Stimulated activated CD8-positive, alpha-beta memory T cell treated with anti-CD3 and anti-CD28 coated beads, Interleukin-2, amount 100 ng/mL, for 1 hour (primary cell): ENCODE measurements at places on chromosomes 7 and 10.

GRCh38 chr7:90923541-90923997 is 327.4 kb downstream of the CDK14 start:
- no peak for DNase-seq

DNA sequence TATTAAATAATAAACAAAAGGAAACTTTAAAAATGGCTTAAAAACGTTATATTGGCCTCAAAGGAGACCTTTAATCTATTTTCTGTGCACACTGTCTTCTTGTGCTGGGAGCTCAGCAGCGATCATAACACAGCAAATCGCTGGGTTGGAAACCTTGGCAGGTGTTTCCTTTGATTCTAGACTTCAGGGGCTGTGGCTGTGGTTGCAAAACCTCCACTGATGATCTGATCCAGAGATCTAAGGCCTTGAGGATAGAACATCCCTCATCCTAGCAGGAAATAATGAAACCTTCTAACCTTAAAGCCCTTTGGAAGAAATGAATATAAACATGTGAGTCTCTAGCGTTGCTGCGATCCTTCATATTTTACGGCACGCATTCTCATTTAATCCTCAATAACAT is 29.8 kb downstream of the CDHR3 start:
- no peak for DNase-seq

- DNase-seq, result no peak
These were observed 58.0 kb downstream of the LSMEM1 start for GRCh38 chr7:112538726-112539255.

- no peak for DNase-seq
These were observed 57.1 kb upstream of the CYP2C18 start for GRCh38 chr10:94626476-94626875.

DNA sequence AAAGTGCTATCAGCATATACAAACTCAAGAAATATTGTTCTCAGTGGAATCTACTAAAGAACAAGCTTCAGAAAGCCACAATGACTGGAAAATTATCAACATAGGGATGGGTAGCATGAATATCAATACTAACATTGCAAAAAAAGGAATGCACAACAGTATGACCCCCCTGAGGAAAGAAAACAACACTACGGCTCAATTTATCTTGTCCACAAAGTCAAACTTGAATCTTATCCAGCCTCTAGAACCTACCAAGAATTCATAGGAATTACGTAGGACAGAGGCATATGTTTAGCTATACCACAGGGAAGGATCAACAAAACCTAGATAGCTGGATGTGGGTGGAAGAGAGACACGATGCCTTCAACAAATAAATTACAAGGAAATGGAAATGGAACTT is 54.6 kb downstream of the AGMO start:
- DNase-seq, result no peak

GRCh38 chr7:88669913-88670312 is 89.6 kb upstream of the ZNF804B start:
- DNase-seq, result no peak

DNA sequence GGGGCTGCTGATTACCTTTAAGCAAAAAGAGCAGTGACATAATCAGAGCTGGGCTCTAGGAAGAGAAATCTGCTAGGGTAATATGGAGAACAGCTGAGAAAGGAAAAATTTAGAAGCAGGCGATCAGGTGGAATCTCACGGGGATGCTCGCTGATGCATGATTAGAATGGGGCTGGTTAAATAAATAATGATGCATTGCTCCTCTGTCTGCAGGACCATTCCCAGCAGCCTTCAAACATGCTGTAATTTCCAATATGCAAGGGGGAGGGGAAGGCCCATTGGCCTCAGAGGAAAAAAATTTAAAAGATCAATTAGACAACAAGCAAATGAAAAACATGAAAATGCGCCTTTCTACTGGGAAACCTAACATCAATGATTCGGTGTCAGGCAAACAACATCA is 65.6 kb upstream of the C10orf90 start:
- no peak for DNase-seq

GRCh38 chr10:60944058-60944909 is at the start of gene RHOBTB1:
Gene RHOBTB1, minus strand, starts transcription at chr10:60944185. Its CDS starts 32,643 bp downstream, at chr10:60911542.
- DNase-seq, result no peak

GRCh38 chr7:116145245-116145852 is 65.0 kb upstream of the TES start:
- no peak for DNase-seq

- no peak for DNase-seq
These were observed 139.3 kb upstream of the CDK13 start for GRCh38 chr7:39810710-39811109.

DNA sequence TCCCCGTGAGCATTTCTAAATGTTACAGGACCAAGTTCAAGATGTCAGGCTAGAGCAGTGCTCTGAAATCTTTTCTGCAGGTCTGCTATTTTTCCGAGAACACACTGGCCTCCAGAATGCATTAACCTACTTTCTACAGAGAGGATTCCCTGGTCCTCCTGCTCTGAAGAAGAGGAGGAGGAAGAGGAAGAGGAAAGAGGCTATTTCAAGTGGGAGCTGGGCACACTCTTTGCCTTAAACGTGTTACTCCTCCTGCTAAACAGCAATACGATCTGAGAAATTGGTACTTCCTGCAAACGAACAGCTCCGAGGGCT is 157.4 kb downstream of the FRMD4A start:
- no peak for DNase-seq

- no peak for DNase-seq
These were observed 1.8 kb upstream of the RSU1 start for GRCh38 chr10:16819026-16819425.

DNA sequence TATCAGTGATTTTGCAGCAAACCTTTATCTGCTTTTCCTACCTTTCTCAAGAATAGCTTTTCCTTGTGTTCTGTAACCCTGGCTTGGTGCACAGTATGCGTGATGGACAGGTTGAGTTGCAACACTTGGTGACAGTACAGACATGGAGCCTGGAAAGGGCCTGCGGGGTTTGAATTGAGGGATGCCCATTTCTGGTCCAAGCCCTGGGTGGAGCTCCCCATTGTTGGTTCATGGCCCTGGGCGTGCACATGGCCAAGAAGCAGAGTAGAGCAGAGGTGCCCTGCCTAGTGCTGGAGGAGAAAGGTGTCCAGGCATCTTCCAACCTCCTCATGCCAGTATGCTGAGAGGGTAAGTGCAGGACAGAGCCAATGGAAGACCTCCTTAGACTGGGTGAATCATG is 106.6 kb upstream of the MKLN1 start:
- no peak for DNase-seq

DNA sequence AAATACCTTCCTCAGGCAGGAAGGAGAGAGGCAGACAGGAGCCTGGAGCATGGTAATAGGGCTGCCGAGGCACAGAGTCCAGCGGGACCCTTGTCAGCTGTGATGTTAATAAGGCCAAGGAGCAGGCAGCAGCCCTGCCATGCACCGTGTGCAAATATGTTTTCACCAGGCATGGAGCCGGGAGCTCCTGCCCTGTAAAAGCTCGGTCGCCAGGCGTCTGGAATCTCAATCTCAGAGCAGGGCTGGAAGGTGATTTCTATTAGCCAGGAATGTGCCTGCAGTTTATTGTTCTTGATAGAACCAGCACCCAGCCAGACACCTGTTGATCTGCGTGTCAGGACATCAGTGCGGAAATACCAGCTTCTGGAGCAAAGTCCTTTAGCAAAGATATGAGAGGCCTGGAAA is 469.8 kb downstream of the GLRX3 start:
- no peak for DNase-seq

DNA sequence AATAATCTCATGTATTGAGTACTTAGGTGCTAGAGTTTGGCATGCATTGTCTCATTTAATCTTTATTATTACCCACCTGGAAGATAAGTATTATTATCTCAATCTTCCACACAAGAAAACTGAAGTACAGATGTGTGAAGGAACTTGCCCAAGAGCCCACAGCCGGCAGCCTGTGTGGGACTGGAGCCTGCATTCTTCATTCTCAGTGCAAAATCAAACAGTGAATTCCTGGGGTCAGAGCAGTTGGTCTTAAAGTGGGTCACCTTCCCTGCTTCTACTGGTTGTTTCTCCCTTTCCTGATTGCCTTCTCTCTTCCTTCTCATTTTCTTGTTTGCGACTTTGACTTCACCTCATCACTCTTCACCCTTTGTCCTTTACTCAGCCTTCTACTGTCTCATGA is 144.7 kb upstream of the LYZL1 start:
- DNase-seq, result no peak

DNA sequence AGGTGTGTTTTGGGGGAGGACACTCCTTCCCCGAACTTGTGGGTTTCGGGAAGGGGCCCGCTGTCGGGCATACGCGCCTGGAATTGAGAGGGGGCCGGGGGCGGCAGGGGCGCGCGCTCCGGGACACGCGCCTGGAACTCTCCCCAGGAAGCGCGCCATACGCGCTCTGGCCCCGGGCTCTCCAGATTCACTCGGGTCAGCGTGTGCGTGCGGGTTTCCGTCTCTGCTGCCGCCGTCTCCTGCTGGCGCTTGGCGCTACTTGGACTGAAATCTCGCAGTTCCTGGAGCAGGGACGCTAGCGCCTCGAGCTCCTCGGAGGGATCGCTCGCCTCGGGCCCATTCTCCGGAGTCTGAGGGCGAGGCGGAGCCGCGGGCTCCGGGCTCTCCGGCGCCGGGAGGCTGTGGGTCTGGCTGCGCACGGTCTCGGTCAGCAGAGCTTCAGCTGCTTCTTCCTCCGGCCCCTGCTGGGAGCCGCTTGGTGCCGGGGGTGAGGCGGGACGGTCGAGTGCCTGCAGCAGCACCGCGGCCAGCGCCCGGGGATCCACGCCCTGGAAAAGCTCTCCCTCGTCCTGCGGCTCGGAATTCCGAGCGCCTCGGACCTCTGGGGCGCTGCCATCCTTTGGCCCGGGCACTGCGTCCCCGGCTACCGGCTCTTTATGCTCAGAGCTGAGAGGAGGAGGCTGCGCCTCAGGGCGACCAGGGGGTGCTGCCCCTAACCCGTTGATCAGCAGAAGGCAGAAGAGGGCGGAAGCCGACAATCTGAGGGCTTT is 1.1 kb downstream of the VGF start:
- no peak for DNase-seq

DNA sequence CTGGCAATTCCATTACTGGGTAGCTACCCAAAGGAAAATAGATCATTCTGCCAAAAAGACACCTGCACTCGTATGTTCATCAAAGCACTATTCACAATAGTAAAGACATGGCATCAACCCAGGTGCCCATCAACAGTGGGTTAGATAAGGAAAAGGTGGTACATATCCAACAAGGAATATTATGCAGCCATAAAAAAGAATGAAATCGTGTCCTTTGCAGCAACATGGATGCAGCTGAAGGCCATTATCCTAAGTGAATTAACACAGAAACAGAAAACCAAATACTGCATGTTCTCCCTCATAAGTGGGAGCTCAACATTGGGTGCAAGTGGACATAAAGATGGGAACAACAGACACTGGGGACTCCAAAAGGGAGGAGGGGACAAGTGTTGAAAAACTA is 93.2 kb downstream of the HIP1 start:
- DNase-seq, result no peak

DNA sequence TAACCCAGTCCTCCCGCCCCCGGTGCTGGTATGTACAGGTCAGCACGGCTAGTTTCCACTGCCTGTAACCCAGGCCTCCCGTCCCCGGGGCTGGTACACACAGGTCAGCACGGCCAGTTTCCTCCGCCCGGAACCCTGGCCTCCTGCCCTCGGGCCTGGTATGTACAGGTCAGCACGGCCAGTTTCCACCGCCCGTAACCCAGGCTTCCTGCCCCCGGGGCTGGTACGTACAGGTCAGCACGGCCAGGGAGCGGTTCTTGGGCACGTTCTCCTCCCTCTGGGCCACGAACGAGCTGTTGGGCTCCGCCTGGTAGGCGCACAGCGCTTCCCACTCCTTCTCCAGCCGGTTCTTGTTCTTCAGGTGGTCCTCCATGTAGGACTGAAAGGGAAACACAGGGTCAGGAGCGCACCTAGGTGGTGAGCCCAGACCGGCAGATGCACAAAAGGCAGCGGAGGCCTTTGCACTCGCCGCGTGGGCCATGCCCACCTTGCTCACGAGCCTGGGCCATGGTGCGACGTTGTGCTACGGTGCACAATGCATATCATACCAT is 284.4 kb downstream of the DNAJB6 start:
- DNase-seq, result no peak

GRCh38 chr7:117645481-117646165 is 165.8 kb downstream of the CFTR start:
- no peak for DNase-seq

DNA sequence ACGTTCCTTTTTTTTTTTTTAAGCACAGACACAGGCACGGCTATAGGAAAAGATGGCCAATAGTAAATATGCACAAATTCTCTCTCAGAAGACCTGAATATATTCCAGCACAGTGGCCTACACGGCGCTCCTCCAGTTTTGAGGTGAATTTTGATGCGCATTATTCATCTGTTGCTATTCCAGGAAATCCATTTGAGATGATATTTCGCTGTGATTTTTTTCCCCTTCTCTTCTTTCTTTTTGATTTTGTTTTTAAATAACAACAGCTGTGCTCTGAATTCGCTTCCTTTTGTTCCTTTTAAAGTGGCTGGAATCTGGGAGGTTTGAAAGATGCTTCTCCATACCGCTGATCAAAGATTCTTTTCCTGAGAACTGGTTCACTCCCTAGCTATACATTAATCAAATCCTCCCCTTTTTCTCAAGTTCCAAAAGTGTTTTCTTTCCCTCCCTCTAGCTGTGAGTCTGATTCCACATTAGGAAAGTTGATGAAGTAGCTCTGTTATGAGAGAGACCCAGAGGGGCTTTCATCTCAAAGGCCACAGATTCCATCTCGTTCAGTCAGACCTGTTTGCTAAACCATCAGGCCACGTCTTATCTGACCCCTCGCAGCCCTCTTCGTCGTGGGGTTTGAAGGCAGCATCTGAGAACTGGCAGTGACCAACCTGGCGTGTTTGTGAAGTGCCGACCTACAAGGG is 602.7 kb upstream of the NRP1 start:
- DNase-seq, result no peak

DNA sequence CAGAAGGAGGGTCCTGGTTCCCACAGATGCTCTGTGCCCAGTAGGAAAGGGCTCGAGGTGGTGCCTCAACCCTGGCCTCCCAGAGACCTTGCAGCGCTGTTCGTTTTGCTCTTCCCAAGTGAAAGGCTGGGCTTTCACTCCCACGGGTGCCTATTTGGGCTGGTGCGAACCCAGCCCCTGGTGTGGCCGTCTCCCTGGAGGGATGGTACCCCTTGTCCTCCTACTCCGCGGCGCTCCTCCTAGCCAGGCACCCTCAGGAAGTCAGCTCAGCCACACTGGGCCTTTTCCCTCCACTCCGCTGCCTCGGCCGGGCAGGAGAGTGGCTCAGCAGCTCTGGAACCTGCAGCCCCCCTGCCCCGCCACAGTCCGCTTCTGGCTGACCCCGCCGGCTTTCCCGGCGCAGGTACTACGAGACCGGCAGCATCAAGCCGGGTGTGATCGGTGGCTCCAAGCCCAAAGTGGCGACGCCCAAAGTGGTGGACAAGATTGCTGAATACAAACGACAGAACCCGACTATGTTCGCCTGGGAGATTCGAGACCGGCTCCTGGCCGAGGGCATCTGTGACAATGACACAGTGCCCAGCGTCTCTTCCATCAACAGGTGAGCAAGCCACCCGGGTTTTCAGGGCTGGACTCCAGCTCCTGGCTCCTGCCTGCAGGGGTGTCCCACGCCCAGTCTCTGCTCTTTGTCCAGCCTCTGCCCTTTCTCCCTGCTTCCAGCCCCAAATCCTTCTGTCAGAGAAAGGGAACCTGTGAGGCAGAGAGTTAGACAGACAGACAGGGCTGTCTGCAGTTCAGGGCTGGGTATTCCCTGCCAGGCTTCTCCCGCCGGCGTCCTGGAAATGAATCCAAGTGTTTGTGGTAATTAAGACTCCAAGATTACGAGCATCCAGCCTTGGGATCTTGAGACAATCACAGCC is 5.2 kb downstream of the PAX2 start:
- no peak for DNase-seq

GRCh38 chr7:85178531-85179298 is 8.1 kb downstream of the SEMA3D start:
- DNase-seq, result no peak

GRCh38 chr7:93021748-93022147 is 96.0 kb downstream of the SAMD9 start:
- DNase-seq, result no peak
